Amniotic stem cell (primary cell): ENCODE measurements at places on chromosomes 5 and 9.

- DNase-seq = no peak
These were observed 59.1 kb upstream of the TMC1 start for GRCh38 chr9:72462340-72462739.

DNA sequence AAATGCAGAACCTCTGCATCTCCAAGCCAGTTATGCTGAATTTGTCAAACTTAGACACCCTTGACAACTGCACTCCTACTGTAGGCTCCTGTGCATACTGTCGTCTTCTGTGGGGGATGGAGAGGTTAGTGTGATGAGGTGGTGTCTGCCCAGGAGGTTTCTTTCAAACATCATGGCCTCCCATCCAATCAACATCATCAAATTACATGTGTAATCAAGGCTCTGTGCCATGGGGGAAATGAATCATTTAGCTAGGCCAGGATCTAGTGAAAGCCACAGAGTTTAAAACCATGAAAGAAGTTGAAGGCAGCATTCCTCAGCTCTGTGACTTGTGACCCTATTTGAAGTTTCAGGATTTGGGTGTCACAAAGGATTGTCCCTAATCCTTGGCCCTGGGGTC is 240.6 kb downstream of the MARCHF11 start:
- DNase-seq = no peak

DNA sequence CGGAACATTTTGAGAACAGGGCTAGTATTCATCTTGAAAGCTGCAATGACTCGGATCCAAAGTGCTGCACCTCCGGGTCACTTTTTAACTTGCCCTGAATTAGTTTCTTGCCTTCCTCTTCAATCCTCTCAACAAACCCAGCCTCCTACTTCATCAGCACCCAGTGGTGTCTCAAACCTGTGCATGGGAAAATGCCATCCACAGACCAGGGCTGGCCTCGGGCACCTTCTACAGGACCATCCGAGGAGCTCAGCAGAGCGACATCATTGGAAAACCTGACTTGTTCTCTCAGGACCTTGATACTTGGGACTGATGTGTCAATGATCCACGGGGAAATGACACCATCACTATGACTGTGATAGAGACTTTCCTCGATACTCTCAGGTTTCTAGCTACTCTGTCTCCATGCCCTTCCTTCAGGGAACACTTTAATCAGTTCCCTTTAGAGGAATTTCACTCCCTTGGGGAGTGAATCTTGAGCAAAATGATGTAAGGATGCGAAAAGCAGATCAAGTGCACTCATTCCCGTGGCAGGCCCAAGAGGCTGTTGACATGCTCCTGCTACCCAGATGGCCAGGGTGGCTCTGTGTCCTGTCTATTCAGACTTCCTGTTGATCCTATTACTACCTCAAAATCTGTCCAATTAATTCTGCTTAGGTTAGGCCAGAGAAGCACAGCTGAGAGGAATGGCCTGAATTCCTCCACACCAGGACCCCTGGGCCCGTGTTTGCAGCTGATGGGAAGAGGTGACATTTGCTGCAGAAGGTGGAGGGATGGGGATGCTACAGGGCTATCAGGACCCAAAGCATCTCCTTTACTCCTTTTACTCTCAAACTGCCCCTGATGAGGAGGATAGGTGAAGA is 96.5 kb upstream of the SLC25A48 start:
- no peak for DNase-seq

DNA sequence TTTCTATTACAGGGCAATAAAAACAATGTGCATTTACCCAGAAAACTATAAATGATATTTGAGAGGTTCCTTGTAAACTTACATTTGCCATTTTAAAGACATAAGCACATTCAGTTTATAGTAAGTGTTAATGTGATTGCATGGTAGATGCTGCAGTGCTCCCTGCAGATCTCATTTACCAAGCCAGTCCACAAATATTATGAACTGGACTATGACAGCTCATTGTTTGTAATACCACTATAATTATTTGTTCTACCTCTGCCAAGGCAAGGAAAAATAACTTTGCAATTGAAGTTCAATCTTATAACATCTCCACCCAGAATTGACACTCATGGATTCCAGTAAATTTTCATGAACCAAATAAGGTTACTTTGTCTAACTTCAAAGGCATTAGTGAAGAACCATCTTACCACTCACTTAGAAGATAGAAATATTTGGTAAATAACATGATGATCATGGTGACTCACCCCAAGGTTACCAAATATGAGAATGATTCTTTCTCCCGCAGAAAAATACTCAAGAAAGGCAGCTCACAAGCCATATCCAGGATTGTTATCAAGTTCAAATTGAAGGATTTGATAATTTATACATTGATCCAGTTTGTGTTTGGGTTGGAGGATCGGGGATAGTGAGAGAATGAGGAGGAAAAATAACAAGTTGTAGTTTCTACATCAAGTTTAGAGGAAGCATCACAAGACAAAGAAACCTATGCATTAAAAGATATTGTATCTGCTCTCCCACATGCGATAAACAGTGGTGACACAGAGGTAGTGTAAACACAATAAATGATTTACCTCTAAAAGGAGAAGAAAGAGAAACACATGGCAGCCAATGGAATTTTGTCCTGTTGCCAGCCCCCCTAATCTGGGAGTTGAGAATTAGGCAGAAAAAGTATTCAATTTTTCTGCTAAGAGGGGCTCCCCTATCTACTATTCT is 29.5 kb downstream of the CDH9 start:
- DNase-seq = no peak

GRCh38 chr5:109486200-109486804 is 76.5 kb upstream of the PJA2 start:
- DNase-seq = no peak

DNA sequence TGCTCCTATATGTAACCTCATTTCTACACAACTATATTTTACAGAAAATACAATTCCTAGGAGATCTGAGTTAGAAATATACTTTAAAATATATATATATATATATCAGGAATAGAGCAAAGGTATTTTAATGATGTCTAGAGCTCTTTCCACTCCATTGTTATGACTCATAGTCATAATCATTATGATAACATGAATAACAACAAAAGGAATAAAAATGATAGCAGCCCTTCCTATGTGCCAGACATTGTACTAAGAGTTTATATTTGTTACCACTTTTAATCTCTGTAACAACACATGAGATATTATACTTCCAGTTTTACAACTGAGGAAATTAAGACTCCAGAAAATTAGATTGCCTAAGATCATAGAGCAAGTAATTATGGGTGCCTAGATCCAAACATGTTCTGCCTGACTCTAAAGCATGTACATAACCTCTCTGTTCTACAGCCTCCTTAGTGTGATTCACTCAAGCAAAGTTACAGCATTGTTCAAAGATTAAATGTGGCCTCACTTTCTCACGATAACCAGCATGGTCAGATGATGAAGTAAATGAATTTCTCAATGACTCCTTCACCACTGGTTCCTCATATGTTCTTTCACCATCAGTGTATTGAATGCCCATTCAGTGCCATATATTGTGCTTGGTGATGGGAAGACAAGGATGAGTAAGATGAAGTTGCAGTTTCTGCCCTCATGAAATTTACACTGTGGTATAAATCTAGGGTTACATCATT is 452.1 kb downstream of the EFNA5 start:
- no peak for DNase-seq

GRCh38 chr9:126452106-126452505 is 125.5 kb downstream of the MVB12B start:
- DNase-seq = no peak

DNA sequence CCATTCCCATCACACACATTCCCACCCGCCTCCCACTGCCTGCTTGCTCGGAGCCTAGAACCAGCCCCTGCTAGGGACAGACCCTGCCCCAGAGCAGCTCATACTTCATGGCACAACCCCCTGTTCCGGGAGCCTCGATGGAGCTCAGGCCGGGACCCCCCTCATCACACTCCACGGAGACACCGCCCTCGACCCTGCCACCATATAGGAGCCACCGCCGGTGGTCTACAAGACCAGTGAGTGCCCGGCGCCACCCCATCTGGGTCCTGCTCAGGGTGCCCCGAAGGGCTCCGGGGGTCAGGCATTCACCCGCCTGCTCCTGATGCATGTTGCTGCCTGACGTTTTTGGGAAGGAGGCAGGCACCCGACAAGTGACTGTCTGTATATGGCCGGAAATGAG is 65.5 kb upstream of the RXRA start:
- no peak for DNase-seq

DNA sequence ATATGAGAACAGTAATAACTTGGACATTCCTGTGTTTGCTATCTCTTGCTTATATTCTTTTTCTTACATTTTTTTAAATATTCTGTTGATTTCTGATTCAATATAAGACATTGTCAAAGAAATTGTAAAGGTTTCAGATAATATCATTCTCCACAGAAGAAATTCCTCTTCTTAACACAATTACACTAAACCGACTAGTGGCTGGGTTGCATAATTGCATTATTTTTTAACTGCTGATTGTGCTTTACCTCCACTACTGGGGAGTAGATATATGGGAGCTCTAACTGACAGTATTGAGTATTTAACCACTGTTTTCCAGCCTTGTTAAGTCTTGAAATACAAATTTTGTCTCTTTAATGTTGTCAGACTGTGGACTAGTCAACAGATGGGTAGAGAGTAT is 723.8 kb upstream of the EDIL3 start:
- no peak for DNase-seq

DNA sequence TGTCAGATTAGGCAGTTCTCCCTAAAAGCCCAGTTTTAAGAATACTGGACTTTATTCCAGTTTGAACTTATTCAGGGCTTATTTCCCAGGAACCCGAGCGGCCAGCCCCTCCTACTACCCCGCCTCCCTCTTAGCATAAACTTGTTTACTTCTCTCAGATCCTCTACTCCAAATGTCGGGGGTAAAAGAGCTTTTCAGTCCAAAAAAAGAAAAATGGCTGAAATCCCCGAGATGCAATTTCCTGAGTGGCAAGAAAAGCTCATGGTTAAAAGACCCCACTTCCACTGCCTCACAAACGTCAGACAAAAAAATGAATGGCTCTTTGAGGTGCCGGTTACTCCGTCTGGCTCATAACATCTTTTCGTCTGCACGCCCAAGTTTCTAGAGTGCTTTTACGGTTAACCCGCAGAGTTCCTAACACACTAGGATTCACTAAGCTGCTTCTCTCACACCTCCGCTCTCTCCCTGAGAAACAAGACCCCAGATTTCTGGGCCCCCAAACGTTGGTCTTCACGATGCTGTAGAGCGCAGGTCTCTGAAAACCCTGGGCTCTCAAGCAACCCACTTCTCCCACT is 402 bp downstream of the BRD8 start:
- DNase-seq = peak; percentile 5

GRCh38 chr5:80755626-80756025 is 100.8 kb upstream of the DHFR start:
- no peak for DNase-seq

GRCh38 chr5:133751846-133752245 is 139.5 kb upstream of the FSTL4 start:
- DNase-seq = no peak

DNA sequence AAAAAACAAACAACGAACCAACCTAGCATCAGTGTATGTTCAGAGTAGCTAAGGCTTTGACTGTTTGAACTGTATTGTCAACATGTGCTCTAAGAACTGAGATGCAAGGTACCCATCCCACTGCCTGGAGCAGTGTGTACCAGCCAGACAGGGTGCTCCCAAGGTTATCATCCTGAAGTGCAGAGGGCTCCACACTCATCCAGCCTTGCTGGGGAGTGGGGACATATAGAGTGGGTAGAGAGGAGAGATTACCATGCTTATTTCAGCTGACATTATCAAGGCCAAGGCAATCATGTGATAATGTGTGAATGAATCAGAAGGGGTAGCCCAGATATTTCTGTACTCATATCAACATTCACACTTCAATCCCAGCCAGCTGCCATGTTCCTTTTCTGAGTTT is 68.7 kb upstream of the ZNF622 start:
- no peak for DNase-seq

- no peak for DNase-seq
These were observed 975.8 kb downstream of the TLE4 start for GRCh38 chr9:80547613-80548012.

GRCh38 chr9:134226221-134226930 is 62.0 kb upstream of the RNU6ATAC start:
- DNase-seq = no peak

DNA sequence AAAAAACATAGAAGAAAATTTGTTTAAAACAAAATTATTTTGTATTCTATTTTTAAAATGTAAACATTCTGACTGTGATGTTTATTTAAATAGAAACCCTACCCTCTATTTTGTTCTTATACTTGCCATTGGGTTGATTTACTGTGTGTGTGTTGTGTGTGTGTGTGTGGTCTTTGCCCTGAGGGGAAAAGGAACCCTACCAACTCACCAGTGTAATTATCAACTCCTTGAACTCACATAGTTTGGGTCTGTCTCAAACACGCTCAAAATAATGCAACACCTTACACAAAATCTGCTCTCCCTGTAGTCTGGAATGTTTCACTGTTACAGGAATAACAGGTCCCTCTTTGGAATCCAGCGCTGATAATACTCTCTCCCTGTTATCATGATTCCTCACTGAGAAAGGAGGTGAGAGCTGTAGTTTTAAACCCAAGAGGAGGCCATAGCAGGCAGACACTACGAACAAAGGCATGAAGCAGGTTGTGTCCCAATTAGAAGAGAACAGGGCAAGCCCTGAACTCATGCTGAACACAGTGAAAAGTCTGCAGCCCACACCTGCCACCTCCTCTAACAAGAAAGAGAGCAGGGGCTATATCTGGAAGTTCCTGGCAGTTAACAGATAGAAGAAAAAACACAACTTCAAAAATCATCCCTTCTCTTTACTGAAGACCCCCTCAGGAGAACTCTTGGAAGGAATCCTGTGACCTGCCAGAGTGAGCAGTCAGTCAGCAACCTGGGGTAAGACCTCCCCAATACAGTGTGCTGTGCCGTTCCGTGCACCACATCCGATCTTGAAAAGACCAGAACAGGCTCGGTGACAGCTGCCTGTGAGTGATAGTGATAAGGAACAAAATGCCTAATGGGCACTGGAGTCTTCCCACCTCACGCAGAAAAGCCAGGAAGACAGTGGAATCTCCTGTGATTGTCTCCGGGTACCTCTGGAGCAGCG is 608.1 kb upstream of the ADAMTS16 start:
- DNase-seq = no peak

DNA sequence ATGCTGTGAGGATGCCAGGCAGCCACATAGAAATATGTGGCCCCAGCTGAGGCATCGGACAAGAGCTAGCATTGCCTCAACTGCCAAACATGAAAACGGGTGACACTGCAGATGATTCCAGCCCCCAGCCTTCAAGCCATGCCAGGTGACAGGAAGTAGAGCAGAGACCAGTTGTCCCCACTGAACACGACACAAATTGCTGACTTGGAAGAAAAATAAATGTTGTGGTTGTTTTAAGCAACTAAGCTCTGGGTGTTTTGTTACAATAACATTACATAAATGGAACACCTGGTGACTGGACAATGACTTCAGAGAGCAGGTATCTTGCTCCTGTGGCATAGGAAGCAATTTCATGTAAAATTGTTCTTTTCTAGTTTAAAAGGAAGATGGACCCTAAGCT is 154.2 kb downstream of the KIF4B start:
- DNase-seq = no peak
